Skeletal muscle tissue (tissue), 5 donors: ENCODE measurements at places on chromosomes 7 and 10. TPM values are rescaled to one million over a fixed set of nuclear protein-coding genes. Genes with fewer than 3 reads are reported as not detected.

Gene NME8
- not detected for total RNA-seq

Gene CTNNA3
- total RNA-seq: 24.0 TPM

Gene ITIH5
- total RNA-seq: 37.1 TPM

Gene NOS3
- total RNA-seq: 4.7 TPM
